Stimulated activated CD8-positive, alpha-beta memory T cell treated with anti-CD3 and anti-CD28 coated beads, Interleukin-4, amount 100 ng/mL, for 1 hour (primary cell): ENCODE measurements at places on chromosomes 5 and 9.

GRCh38 chr5:1706428-1706827 lies 93.2 kb downstream of the MRPL36 start:
- no peak for DNase-seq

DNA sequence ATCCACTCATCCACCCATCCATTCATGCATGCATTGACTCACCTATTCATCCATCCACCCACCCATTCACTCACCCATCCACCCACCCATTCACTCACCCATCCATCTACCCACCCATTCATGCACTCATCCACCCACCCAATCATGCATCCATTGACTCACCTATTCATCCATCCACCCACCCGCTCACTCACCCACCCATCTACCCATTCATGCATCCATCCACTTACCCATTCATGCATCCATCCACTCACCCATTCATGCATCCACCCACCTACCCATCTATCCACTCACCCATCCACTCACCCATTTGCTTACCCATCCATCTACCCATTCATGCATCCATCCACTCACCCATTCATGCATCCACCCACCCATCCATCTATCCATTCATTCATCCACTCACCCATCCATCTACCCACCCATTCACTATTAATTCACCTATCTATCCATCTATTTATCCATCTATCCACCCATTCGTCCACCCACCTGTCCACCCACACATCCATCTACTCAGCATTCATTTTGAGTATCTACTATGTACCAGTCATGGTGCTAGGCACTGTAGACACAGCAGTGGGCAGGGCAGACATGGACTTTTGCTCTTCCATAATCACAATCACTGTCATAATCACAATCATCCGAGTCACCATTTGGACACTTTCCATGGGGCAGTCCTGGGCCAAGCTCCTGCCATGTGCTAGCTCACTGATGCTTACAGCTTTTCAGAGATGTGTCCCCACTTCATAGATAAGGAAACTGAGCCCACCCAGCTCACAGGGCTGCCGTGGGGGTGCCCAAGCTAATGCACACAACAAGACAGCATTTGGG lies 34.4 kb downstream of the HMCN2 start:
- no peak for DNase-seq

DNA sequence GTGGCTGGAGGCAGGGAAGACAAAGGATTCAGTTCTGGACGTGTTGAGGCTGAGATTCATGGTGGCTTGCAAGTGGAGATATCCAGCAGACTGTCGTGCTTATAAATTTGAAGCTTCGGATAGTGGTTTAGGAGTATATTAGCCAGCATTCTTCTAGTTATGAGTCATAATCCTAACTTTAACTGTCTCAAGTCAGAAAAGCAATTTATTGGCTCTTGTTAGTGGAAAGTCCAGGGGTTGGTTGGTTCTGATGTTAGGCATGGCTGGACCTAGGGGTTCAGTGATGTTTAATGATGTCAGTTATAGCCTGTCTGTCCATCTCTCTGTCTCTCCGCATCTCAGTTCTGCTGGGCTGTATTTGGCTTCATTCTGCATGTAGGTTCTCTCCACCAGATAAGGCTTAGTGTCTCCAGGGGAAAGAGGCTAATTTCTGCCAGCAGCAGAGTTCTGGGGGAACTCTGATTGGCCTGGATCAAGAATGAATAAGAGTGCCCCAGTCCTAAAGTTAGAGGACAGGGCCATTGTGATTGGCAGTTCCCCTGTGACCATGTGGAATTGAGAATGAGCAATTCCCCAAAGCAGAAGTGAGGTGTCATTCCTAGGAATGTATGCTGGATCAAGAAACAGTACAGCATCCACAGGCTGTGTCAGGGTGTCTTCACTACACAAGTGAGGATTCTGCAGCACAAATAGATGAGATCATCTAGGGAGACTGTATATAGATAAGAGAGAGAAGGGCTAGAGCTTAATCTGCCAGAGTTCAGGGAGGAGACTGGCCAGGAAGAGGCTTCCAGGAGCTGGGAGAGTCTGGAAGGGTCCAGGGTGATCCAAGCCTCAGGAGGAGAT lies 72.9 kb upstream of the SHB start:
- no peak for DNase-seq

- no peak for DNase-seq
These were observed 142.4 kb downstream of the ST8SIA4 start for GRCh38 chr5:100760688-100761087.

DNA sequence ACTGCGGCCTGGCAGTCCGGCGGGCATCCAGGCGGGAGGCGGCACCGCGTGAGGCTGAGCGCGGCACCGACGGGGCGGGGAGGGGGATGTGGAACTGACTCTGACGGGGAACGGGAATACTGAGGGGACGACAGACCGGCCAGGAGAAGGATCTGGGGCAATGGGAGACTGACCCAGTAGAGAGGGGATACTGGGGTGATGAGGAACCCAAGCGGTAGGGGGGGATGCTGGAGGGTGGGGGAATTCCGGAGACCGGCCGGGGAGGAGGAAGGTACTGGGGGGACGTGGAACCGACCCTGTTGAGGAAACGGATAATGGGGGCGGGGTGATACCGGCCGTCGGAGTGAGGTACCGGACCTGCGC lies 423 bp downstream of the IPPK start:
- DNase-seq = no peak

- DNase-seq = no peak
These were observed 77.5 kb upstream of the SPINK5 start for GRCh38 chr5:147986134-147986757.

DNA sequence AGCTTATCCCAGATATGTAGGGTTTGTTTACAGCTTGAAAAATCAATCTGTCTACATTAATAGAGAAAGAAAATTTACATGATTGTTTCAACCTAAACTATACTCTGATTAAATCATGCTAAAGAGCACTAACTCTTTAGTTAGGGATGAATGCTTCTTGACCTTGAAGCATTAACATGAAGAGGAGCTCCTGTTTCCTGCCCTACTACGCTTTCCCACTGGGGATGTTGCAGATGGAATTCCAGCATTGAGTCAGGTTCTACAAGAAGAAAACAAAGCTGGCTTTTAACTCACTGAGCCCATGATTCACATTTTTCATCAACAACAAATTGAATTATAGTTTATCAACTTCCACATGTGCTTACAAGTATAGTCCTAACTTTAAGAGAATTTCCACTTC lies 471.3 kb downstream of the TMEM232 start:
- no peak for DNase-seq

- no peak for DNase-seq
These were observed 309.3 kb downstream of the BNC2 start for GRCh38 chr9:16561121-16561520.

DNA sequence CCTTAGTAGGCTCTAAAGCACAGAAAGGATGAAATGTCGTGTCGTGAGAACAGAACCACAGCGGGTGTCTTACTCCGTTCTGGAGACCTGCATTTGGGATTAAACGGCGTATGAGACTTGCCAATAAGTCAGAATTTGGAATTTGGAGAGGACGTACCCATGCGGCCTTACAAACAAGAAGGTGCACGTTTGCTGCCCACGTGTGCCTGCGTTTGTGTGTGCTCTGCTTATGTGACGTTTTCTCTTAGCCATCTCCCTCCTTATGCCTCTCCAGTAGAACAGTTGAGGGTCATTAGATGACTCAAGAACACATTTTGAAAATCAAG lies 171.6 kb upstream of the OTULINL start:
- no peak for DNase-seq

DNA sequence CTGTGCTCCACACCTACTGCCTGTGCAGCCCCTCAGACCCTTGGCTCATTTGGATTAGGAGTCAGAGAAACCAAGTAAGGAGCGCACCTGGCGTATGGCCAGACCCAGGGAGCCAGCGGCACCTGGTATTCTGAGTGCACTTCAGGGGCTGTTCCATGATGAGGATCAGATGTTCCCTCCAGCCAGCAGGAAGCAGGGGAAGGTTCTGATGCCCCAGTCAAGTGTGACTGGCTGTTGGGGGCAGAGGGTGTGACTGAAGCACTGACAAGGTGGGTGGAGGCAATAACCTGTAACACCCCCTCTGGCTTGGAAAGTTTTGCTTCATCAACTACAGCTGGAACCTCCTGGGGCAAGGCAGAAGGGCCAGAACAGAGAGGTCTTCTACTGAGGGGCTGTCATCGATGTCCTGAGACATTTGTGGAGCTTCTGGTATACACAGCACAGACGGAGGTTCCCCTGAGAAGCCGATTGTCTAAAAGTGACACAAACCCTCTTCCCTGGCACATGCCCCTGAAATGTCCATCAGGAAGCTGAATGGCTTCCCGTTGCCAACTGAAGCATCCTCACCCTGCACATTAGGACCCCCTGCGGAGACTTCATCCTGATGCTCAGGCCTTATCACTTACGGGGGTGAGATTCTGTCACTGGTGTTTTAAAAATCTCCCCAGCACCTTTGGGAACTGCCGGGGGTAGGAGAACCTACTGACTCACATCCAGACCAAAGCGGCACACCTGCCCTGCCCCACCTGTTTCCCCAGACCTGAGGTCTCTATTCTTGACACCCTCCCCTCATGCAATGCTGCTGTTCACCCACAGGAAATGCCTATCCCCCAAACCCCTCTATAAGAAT lies 21.1 kb downstream of the TRAF1 start:
- DNase-seq = no peak

DNA sequence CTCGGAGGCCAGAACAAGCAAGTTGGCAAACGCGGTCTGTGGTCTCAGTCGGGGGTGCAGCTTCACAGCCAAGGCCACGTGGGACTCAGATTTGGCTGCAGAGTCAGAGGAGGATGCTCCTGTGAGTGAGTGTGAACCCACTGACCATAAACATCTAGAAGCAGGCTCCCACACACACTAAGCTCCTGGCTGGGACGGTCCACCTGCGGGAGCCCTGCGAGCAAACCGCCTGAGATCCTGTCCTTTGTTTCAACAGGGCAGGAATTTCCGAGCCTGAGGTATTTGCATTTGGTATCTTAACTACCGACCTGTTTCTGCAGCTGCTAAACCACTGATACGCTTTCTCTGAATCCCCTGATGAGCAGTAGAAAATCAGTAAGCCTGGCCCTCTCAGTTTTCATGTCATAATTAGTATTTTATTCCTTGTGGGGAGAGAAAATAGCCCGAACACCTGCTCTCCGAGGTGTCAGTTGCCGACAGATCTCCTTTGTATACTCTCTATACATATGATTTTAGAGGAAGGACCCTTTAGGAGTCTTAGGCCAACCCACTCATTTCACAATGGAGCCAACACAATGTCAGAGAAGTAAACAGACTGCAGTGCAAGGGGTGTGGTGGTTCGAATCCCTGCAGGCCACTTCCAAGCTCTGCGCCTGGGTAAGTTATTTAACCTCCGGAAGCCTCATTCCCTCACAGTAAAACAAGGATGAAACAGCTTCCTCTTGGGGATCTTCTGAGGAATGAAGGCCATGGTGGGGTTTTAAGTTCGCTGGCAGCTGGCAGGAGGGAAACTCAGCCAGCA lies 40.9 kb upstream of the PWWP2A start:
- no peak for DNase-seq

DNA sequence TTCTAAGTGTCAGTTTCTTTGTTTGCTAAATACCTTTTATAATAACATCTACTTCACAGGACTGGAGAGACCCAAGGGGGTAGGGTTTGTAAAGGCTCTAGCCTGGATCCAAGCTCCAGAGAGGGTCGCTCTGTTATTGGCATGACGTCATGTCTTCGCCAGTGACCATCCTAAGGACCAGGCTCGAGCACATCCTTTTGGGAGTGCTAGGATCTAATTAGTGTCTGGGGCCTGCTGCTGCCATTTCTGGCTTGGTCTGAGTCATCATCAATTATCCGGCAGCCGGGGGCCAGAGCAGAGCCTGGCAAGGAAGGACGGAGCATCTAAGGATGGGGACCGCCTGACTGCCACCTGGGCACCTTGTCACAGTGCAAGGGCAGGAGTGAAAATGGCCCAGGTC lies 153.0 kb downstream of the NSG2 start:
- no peak for DNase-seq

- DNase-seq = no peak
These were observed 293.0 kb downstream of the SPOCK1 start for GRCh38 chr5:137206030-137206715.

GRCh38 chr9:122297512-122297911 lies 32.8 kb downstream of the MRRF start:
- DNase-seq = no peak

DNA sequence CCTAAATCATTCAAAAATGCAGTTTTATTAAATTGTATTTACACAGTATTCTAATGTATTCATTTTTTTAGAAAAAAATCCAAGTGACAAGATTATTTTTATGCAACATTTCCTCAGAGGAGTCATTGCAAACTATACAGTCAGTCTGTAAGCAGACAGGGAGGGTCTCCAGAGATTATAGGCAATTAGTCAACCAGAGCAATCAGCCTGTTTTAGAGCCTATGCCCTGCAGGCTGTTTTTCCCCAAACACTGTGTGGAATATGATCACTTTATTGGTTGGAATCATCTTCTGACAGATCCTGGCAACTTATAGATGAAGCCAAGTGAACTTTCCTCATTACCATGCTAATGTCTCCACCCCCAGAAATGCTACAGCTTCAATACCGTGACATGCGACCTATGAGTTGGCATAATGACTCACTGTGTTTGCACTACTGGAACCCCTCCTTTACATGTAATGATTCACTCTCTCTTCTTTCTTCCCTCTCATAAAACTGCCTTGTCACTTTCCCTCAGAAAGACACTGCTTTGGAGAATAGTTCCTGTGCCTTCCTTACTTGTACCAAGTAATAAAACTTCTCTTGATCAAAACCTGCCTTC lies 577.7 kb upstream of the FTMT start:
- no peak for DNase-seq

- no peak for DNase-seq
These were observed 24.3 kb upstream of the ENHO start for GRCh38 chr9:34546834-34547827.

DNA sequence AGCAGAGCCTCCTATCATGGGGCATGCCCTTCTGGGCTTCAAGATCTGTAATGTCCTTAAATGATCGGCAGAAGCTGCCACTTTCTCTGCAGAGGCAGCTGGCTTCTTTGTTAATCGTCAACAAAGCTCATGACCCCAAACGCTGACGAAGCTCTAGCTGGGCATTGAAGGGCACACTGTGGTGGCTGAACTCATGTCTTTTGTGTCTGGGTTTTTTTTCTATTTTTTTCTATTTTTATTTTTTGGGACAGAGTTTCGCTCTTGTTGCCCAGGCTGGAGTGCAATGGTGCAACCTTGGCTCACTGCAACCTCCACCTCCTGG lies 65.2 kb upstream of the ASS1 start:
- no peak for DNase-seq

- no peak for DNase-seq
These were observed 40.6 kb downstream of the ZNF883 start for GRCh38 chr9:112971415-112971814.

- no peak for DNase-seq
These were observed 28.8 kb downstream of the SKP2 start for GRCh38 chr5:36180556-36181350.

GRCh38 chr9:87695523-87695922 lies 30.4 kb upstream of the CTSL start:
- no peak for DNase-seq

- DNase-seq = no peak
These were observed 96.8 kb downstream of the INIP start for GRCh38 chr9:112621018-112621655.

DNA sequence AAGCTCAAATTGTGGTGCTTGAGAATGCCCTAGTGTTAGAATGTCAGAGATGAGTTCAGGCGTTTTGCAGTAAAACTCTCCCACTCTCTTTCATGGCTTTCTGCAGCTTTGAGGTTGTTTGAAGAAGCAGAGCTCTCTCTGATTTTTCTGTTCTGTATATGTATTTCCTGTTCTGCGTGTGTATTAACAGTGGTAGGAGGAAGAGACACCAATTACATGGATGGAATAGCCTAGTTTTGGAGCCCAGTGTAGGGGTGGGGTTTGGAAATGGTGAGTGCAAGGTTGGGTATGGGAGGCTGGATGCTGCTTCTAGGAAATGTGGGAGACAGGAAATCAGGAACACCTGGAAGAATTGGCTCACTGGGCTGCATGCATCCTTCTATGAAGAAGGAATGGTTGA lies 12.4 kb downstream of the LARP1 start:
- DNase-seq = no peak
